ENCODE measurements at places on chromosomes 11 and 22.

- no peak for DNase-seq
These were observed 84.8 kb downstream of the SLC1A2 start for GRCh38 chr11:35334385-35335090.

- DNase-seq = no peak
These were observed 30.7 kb upstream of the CLDN5 start for GRCh38 chr22:19554834-19555404.

- DNase-seq = no peak
These were observed 811 bp upstream of the P2RY2 start for GRCh38 chr11:73217131-73217809.

DNA sequence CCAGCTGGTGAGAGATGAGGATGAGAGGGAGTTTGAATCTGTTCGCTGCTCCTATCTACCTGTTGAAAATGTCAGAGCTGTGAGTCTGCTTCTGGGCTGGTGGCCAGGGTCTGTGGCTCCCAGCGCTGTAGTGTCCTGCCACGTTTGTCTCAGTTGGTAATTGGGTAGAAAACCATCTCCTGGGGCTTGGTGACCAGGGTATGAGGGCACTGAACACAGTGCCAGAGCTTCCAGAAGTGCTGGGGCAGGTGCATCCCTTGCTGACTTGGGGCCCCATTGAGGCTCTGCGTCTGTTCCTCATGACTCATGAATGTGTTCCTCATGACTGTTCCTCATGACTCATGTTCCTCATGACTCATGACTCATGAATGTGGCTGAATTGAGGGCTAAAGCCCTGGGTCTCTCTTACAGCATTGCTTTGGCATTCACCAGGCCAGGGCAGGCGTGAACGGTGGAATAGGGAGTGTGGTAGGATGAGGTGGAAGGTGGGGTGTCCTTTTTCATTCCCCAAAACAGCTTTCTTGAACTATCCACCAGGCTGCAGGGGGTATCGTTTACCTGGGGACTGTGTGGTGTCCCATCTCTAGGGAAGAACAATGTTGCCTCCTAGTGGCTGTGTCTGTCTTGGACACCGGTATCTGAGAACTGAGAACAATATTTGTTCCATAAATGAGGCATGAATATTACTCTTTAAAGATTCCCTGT, 139.5 kb downstream of the COMMD9 start:
- DNase-seq = peak; percentile 23

DNA sequence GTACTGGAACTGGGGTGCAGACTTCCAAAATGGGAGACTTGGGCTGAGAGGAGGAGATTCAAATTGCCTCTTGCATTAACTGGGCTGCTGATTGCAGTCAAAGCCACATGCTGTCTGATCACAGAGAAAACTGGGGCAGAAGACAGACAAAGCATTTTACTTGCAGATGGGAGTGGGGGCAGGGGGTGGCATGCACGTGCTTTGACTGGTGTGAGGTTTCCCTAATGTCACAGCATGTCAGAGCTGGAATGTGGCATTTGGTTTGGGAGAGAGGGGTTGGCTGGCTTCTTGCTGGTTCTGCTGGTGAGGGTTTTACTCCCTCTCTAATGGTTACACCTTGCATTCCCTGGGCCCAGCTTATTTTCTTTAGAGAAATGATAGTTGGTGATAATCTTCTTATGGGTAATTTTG, 2.9 kb downstream of the TUB start:
- no peak for DNase-seq

DNA sequence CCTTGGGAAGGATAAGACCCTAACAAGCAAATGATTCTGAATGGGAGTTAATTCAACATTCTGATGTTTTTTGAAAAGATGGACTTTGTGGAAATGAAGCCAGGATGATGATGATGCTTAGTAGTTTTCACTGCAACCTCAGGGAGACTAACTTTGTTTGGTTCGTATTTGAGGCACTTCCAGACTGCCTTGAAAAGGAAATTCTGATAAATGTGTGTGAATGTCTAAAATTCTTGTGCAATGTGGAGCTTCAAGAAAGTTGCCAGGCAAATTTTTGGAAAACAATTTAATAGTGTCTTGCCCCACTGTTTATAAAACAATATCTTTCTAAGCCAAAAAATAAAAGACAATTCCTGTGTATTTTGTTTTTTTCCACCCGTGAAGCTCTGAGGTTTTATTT, 11.2 kb upstream of the NAV2 start:
- no peak for DNase-seq

GRCh38 chr11:61602775-61603569, 22.1 kb upstream of the SYT7 start:
- DNase-seq = no peak

DNA sequence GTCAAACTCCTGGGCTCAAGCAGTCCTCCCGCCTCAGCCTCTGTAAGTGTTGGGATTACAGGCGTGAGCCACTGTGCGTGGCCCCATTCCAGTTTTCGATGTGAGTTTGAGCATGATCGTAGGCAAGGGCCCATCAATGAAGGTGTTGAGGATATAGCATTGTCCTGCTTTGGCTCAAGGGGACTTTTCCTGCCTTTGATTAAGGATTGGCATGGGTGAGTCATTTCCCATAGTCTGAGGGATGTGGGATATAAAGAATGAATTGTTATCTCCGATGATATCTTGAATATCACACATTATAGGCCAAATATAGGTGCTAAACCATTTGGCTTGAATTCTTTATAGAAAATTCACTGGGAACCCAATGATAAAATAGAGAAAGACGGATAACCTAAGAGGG, 30.4 kb downstream of the STIM1 start:
- no peak for DNase-seq

DNA sequence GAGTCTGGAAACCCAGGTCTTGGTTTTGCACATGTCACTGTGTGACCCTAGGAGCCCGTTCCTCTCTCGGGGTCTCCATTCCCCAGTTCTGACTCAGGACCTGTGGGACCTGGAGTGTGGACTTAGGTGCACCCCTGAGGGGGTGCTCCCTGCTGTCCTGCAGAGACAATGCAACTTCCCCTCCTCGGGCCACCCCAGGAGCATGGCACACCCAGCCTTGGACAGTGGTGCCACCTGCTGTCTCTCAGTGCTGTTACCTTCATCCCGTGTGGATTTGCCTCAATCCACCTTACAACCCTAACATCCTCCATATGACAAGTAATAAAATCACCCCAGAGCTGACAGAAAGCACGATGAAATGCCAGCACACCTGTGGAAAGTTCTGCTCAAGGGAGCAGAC, 27.5 kb upstream of the CRYBB3 start:
- DNase-seq = no peak

DNA sequence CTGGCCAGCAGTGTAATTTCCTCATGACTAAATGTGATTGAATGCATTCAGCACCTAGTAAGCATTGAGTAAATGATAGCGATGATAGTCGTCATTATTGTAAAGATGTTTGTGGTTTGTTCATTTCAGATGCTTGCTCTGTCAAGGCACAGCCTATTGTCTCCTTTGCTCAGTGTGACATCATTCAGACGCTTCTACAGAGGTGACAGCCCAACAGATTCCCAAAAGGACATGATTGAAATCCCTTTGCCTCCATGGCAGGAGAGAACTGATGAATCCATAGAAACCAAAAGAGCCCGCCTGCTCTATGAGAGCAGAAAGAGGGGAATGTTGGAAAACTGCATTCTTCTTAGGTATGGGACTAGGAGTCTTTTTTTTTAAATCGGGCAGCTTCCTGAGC, 7.6 kb downstream of the SDHAF2 start:
- DNase-seq = no peak

GRCh38 chr11:12212821-12213185, 102.4 kb downstream of the MICAL2 start:
- no peak for DNase-seq

DNA sequence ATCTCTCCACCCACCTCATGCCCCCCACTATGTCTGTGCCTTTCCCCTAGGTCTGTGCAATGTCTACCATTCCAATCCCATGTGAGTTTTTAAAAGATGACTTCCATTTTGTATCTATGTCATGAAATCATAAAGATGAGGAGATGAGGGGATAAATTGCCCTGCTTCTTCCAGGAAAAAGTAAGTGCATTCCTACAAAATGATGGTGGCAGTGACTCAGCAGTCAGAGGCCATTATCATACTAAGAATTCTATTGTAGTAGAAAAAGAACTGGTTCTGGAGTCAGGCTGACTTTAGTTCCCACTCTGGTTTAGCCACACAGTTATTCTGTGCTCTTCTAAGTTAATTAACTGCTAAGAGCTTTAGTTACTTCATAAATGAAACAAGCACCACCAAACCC, 89.6 kb upstream of the API5 start:
- DNase-seq = no peak

- DNase-seq = no peak
These were observed 70.8 kb upstream of the EIF3D start for GRCh38 chr22:36599771-36600170.

- DNase-seq = no peak
These were observed 191.3 kb downstream of the KIF18A start for GRCh38 chr11:27916541-27917100.

GRCh38 chr11:124759266-124760204, 2.6 kb downstream of the ESAM start:
- no peak for DNase-seq

- DNase-seq = no peak
These were observed 1.9 kb downstream of the TAGLN start for GRCh38 chr11:117200813-117201657.

- no peak for DNase-seq
These were observed 1485.7 kb downstream of the BRD1 start for GRCh38 chr22:48342016-48342415.

DNA sequence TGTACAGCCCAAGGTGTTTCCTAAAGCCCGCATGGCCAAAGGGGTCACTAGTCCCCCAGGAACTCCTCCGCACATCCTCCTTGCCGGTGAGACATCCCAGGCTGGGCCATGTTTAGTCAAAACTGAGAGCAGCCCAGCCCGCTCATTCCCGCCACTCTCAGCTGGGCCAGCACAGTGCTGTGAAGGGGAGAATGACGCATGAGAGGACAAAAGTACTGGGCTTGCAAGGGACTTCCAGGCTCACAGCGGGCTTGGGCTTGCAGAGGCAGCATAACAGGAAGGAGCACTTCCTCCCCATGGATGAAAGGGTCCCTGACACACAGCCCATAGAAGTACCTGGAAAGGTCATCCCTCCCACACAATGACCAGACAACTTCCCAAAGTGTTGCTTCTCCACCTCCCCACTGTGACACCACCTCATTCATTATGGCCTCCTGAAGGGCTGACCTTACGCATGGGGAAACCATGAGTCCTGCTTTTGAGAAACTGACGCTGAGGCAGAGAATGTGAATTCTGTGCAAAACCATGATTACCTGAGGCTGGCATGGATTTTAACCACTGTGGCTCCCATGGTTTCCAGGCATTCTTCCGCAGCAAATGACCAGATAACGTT, 19.1 kb downstream of the ETS1 start:
- no peak for DNase-seq

DNA sequence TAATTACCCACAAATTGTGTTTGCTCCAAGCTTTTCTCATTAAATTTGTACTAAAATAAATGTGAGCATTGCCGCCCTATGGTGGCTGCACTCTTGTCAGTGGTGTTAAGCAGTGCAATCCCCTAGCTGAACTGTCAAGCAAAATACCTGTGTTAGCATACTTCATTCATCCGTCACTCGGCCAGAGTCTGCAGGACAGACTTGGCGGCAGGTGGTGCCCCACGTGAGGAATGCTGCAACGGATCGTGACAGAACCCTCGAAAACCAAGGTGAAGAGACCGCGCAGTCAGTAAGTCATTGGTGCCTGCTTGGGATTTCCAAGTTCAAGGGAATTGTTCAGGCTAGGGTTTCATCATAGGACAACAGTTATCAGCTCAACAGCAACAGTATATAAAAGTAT, 1592.1 kb upstream of the TENM4 start:
- DNase-seq = no peak

DNA sequence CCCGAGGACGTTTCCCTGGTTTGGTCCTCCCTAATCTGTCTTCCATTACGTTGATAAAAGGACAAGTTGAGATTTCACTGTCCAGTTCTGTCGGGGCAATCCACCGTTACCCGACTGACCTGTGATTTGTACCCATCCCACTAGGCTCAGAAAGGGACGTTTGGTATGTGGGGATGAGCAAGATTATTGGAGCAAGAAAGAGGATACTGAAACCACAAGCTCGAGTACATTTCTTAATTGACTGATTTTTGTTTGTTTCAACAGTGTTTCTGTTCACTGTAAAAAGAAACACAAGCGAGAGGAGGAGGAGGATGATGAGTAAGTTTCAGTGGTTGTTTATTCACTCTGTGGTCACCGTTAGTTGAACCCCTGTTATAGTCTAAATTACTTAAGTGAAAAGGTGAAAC, 969 bp downstream of the CCDC117 start:
- no peak for DNase-seq

- no peak for DNase-seq
These were observed 18.9 kb downstream of the BCR start for GRCh38 chr22:23199159-23199558.

DNA sequence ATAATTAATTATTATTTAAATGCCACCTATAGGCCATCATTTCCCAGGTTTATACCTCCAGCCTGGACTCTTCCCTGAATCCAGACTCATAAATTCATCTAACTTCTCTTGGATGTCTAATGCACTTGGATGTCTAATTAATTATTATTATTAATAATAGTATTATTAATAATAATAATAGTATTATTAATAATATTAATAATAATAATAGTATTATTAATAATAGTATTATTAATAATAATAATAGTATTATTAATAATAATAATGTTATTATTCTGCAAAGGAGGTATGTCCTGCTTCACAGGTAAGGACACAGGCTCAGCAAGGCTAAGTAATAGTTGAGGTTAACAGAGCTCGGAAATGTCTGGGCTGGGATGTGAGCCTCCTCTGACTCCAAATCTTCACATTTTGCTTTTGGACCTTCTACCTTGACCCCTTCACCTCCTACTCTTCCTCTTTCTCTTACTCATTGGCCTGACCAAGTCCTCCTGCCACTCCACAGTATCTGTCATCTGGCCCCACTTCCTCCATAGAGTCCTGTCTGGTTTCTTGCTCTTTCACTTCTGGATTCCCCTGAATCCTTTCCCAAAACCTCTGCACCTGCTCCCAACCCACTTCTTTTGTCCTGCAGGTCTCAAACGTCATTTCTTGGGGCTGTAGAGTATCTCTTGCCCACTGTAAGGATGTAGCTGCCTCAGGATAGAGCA, 8.0 kb downstream of the RIBC2 start:
- no peak for DNase-seq

- DNase-seq = no peak
These were observed 14.0 kb downstream of the CPT1A start for GRCh38 chr11:68827733-68828132.

DNA sequence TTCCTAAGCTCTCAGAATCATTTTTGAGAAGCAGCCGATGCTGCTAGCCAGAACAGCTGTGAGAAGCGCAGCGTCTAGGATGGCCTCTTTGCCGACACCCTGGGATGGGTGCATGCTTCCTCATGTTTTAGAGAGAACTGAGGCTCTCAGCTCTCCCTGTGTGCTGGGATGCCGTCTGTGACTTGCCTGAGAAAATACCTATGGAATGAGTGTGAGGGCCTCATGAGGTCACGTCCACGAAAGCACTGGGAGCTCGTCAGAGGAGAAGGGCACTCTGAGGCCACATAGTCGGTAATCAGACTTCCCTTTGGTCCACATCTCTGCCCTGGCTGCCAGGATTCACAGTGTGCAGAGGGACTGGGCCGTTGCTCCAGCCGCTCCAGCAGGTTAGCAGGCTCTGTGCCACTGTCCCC, 54.7 kb downstream of the MICAL3 start:
- DNase-seq = no peak

- DNase-seq = no peak
These were observed 22.1 kb downstream of the STIM1 start for GRCh38 chr11:3877364-3878257.

GRCh38 chr11:18321578-18321968, 367 bp downstream of the HPS5 start:
- DNase-seq = no peak

GRCh38 chr11:133936136-133936535, 20.6 kb downstream of the IGSF9B start:
- DNase-seq = no peak

- DNase-seq = no peak
These were observed 29.9 kb downstream of the TRPC6 start for GRCh38 chr11:101553891-101554292.

Data from NCI-H2081 (cell line).